Left forelimb (tissue), 1 donor: ENCODE measurements at places on chromosomes 2 and 18.

GRCh38 chr2:170582751-170583463, 132.2 kb upstream of the SP5 start:
- DNase-seq, result no peak

- no peak for DNase-seq
These were observed 681 bp upstream of the NRP2 start for GRCh38 chr2:205681401-205682238.

DNA sequence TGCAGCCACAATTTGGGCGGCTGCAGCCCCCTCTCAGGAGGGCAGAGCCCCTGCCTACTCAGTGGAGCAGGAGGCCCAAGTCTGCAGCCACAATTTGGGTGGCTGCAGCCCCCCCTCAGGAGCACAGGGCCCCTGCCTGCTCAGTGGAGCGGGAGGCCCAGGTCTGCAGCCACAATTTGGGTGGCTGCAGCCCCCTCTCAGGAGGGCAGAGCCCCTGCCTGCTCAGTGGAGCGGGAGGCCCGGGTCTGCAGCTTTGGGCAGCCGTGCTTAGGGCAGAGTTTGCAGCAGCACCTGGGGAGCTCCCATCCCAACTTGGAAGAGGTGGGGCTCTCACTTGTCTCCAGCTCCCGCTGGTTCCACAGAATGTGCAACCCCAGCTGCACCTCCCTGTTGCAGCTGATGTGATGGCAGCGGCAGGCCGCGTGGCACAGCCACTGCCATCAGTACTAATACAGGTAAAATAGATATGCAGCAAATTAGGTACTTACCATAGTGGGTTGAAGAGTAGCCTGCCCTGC, 99.4 kb downstream of the TWIST2 start:
- DNase-seq, result no peak

DNA sequence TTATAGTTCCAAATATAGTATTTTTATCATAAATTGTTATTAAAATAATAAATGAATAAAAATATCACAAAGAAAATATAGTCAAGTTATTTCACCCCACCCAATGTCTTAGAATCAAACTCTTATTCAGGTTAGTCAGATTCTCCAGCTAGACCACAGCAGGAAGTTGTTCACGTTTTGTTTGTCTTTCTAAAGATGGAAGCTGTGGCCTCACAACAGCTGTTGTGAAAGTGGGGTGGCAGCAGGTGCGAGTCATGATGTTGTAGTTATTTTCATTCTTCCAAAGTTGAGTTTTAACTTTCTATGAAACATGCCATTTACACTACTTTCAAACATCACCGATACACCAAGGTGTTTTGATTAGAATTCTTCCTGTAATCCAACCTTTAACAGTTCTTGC, 272.9 kb downstream of the SLC8A1 start:
- no peak for DNase-seq

GRCh38 chr2:19769513-19769912, 132.3 kb downstream of the TTC32 start:
- DNase-seq, result no peak

- no peak for DNase-seq
These were observed 26.6 kb upstream of the DLX1 start for GRCh38 chr2:172058660-172059059.

GRCh38 chr2:61371027-61371426, 99.9 kb downstream of the USP34 start:
- DNase-seq, result no peak

GRCh38 chr2:119119076-119119785, 39.3 kb downstream of the C1QL2 start:
- DNase-seq, result no peak

DNA sequence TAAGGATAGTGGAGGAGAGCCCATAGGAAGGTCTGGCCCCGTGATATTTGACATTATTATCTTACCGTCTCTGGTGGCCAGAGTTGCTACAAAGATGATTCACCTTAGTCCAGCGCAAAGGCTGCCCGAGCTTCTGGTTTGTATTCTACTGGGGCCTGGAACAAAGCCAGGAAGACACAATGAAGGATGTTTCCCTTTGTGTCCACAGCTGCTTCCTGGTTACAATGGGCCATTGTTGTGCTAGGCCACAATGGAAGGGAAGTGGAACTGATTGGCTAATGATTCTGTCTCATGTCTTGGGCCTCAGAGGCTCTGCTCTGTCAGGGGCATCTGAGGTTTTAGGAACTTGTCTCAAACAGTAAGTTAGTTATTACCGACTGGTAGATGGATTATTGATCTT, 132.2 kb downstream of the TDRD15 start:
- DNase-seq, result no peak

- DNase-seq, result no peak
These were observed 2.9 kb upstream of the GREB1 start for GRCh38 chr2:11530864-11531465.

GRCh38 chr2:29562896-29563295, 358.5 kb downstream of the ALK start:
- DNase-seq, result no peak

- no peak for DNase-seq
These were observed 20.5 kb upstream of the MYCN start for GRCh38 chr2:15919716-15920434.

DNA sequence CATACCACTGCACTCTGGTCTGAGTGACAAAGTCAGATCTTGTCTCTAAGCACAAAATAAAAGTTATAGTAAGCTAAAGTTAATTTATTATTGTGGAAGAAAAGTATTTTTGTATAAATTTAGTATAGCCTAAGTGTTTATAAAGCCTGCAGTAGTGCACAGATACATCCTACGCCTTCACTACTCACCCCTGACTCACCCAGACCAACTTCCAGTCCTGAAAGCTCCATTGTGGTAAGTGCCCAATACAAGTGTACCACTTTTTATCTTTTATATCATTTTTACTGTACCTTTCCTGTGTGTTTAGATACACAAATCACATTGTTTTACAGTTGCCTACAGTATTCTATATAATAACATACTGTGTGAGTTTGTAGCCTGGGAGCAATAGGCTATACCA, 57.5 kb downstream of the UBE2E3 start:
- DNase-seq, result no peak
